CD4-positive, alpha-beta T cell treated with Interleukin-4 for 1 hour (primary cell): ENCODE measurements at places on chromosomes 2 and 18.

- no peak for DNase-seq
Observed at GRCh38 chr18:77560341-77560992, 310.8 kb downstream of the GALR1 start.

DNA sequence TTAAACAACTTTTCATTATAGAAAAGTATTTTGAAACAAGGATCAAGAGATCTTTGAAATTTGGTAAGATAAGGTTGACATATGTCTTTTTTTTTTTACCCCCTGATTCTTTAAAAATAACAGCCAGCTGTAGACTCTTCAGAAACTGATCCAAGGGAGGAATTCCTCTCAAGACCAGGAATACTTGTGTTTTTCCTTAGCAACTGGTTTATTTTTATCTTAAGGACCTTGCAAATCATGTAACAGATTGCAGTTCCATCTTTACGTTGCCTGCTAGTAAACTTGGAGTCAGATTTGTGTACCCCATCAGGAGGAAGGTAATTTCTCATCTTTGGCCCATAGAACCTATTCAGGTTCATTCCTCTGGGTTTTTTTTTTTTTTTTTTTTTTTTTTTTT lies 71.6 kb downstream of the BOLA3 start:
- no peak for DNase-seq

DNA sequence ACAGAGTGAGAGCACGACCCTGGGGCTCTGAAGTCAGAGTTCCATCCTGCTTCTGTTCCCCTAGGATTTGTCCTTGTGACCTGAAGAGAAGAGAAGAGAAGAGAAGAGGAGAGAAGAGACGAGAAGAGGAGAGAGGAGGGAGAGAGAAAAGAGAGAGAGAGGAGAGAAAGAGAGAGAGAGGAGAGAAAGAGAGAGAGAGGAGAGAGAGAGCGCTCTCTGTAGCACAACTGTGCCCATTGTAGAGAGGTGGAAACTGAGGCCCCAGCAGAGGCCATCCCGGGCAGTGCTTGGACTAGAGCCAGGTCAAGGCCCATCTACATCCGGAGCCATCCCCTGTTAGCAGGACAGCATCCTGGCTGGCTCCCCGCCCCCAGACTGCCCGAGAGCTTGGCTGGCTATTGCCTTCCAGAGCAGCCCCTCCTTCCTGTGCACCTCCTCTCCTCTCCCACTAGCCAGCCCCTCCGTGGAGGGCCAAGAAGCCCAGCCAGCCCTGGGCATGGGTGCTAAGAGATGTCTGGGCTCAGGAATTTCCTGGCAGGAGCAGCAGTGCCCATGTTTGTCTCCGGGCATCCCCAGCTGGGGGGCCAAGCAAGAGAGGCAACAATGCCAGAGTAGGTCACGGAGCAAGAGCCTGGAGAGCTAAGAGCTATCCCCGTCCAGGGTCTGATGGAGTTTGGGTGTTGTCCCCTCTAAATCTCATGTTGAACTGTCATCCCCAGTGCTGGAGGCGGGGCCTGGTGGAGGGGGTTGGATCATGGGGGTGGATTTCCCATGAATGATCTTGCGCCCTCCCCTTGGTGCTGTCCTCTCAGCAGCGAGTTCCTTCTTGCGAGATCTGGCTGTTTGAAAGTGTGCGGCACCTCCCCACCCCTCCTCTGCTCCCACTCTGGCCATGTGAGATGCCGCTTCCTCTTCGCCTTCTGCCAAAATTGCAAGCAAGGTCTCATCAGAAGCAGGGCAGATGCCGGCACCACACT lies 18.2 kb upstream of the GPR55 start:
- peak; percentile 60 for DNase-seq

DNA sequence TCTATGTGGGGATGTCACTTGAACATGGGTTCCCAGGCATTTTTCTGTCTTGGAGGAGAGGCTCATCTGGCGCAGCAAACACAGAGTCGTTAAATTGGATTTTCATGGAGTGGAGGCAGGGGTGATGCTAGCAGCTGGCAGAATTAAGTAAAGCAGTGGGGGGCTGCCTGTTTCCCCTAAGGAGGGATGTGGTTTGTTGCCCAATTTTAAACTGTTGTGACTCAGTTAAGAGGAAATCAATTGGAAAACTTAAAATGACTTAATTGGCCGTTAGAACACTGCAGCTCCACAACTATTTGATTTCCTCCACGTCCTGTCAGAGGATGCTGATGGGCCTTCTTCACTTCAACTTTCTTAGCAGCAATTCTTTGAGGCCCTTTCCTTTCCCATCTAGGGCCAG lies 354.1 kb upstream of the ATP5MC3 start:
- no peak for DNase-seq

DNA sequence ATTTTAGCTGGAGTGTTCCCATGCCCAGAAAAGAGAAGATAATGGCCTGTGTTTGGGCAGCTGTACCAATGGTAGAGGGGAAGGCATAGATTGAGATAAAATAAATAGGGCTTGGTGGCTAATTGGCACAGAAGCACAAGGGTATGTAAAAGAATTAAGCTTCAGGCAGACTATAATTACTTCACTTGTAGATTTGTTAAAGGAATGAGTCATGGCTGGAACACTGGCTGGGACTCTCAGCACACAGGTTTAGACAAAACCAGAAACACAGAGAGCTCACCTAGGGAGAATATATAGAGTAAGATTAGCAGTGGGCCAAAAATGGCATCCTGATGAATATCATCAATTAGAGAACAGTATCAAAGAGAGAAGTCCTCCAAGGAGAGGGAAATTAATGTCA lies 198.3 kb upstream of the FIGN start:
- DNase-seq, result no peak

DNA sequence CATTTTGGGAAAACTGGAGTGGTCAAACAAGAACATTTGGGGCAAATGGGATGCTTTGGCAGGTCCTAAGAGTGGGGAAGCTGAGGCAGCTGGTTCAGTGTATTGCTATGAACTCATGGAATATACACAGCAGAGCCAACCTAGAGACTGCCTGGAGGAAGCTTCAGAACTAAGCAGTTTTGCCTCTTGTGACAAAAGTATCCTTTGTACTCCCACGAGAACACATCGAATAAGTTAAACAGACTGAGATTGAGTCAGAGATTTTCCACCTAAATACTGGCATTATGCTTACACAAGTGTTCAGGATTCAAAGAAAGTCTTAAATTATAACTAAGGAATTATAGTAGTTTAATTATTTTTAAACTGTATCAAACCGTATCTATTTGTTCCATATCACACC lies 5.2 kb upstream of the ARMC9 start:
- DNase-seq, result no peak

DNA sequence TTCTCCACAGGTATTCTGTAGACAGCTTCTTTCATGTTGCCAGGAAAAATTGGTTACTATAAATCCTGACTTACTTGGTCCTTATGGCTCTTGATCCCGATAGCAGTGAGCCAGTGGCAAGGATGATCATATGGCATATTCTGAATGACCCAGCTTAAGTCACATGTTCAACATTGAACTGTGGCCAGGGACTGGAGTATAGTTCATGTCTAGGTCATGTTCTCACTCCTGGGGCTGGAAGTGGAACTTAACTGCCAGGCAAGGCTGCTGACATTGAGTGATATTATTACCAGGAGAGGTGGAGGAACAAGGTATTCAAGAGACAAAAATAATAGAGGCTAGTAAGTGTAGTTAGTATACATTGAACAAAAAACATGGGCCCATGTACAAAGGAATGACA lies 26.2 kb downstream of the R3HDM1 start:
- no peak for DNase-seq

GRCh38 chr2:9167718-9168657 lies 38.6 kb upstream of the ASAP2 start:
- no peak for DNase-seq

- DNase-seq, result peak; percentile 15
Observed at GRCh38 chr2:86185517-86186212, 9.6 kb downstream of the IMMT start.

DNA sequence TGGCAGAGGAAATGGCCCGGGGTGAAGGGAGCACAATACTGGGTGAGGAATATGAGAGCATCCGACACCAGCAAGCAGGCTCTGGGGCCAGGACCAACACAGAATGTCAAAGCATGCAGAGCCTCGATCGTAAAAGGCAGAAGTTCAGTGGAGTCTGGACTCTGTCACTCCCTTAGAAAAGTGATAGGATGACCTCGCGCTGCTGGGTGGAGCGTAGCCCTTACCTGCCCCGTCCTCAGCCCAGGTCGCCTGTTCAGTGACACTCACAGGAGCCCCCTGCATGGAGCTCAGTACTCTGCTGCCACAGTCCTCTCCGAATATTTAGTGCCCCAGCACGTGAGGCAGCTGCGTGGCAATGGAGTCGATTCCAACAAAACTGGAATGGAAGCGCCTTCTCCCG lies 236.7 kb upstream of the MYT1L start:
- DNase-seq, result no peak

GRCh38 chr2:101596333-101596732 lies 101.2 kb upstream of the MAP4K4 start:
- DNase-seq, result no peak

GRCh38 chr2:61853086-61853846 lies 594 bp downstream of the FAM161A start:
- DNase-seq, result peak; percentile 42

GRCh38 chr2:18650221-18650620 lies 60.9 kb upstream of the NT5C1B start:
- DNase-seq, result no peak

DNA sequence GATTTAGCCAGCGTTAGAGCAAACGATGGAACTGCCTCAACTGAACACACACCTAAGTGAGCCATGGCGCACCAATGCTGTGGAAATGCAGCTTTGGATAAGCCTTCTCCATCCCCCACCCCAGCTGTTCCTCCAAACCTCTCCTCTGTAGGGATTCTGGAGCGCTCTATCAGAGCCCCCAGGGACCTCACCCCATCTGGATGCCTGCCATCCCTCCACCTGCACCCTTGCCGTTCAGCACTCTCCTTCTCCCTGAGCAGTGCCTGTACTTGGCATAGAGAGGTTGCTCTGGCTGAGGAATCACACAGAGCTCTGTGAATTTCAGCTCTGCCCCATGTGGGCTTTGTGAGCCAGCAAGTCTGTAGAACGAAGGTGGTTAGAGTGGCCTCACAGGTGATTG lies 42.8 kb upstream of the INHBB start:
- no peak for DNase-seq

GRCh38 chr2:157267476-157267875 lies 10.0 kb downstream of the GALNT5 start:
- DNase-seq, result no peak

DNA sequence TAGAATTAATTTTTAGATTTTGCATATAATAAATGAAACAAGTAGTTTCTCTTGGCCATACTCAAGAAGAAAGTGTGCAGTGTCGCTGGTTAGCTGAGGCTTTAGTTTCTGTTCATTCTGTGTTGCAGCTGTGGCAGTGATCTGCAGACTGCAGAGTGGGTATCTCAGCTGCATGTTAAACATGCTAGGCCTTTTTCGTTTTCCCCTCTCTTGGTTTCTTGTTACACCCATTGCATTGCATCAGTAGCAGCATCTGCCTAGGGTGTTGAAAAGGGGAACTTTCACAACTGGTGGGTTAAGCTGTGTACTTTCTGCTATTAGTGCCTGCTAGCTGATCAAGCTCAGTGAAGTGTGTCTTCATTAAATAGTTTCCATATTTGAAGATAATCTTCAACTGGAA lies 51.3 kb downstream of the ACSL3 start:
- DNase-seq, result no peak

- DNase-seq, result no peak
Observed at GRCh38 chr18:26462355-26462754, 86.0 kb downstream of the KCTD1 start.

DNA sequence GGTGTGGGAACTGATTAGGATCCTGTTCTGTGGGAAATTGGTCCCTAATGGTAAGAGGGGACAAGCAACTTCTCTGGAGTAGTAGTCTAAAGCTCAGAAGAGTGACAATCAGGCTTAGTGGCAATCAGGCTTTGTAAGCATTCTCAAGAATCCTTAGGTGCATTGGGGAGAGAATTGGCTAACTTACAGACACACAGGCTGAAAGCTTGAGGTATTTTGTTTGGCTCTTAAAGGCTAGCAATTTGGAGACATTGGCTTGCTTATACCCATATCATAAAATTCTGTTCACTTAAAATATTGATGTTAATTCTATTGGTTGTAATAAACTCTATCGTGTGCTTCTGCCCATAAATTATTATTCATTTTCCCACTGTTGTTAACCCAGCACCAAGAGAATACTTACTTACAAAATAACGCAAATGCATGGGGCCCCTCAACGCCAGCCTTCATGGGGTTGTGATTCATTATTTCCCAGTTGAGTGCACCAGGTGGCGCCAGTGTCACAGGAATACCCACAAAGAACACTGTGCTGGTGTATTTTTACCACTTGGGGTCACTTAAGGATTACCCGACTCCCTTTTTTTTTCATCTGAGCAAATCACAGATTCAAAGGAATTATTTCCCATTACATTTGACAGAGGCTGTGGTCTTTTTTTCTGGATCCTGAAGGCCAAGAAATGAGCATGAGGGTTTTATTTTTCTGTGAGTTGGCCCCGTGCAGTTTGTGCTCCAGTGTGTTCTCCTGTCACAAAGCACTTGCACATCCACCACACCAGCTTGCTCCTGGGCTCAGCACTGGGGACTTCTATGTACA lies 45.5 kb downstream of the DDX1 start:
- DNase-seq, result peak; percentile 43

- no peak for DNase-seq
Observed at GRCh38 chr18:12287131-12287681, 20.8 kb upstream of the TUBB6 start.

- no peak for DNase-seq
Observed at GRCh38 chr2:11932048-11932512, 185.6 kb downstream of the LPIN1 start.

DNA sequence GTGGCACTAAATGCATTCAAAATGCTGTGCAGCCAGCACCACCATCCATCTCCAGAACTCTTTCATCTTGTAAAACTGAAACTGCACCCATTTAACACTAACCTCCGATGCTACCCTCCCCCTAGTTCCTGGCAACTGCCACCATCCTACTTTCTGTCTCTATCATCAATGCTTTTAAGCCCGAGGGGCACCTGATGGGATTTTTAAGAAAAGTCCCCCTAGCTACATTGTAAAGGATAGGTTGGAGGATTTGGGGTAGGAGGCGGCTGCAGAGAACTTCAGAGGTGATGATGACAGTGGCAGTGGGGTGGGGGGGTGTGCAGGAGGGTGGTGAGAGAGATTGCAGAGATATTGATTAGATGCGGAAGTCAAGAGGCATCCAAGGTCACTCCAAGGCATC lies 10.8 kb upstream of the YWHAQ start:
- no peak for DNase-seq

GRCh38 chr2:134762508-134762907 lies 43.7 kb upstream of the TMEM163 start:
- DNase-seq, result no peak

GRCh38 chr2:179613701-179614100 lies 247.7 kb downstream of the ZNF385B start:
- no peak for DNase-seq

GRCh38 chr2:66322506-66323260 lies 112.2 kb upstream of the MEIS1 start:
- no peak for DNase-seq

DNA sequence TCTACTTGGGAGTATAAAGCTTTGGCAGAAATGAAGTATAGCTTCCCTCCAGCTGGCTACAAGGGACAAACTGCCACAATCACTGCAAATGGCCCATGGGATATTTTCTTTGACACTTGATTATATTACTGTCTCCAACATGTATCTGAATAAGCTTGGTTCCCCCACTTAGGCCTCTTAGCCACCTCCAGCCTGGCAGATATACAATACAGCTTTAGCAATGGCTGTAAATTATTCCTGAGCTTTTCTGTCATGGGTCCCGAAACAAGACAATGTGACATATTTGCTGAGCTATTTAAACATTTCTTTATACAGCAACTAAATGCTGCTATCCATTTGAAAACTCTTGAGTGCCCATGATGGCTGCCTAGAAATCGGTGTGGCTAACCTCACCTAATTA lies 406.2 kb downstream of the SUCLG1 start:
- DNase-seq, result no peak

- DNase-seq, result no peak
Observed at GRCh38 chr18:43277164-43277600, at the start of gene SYT4. Gene SYT4, minus strand, starts transcription at chr18:43277490. Its CDS starts 209 bp downstream, at chr18:43277281.
